ENCODE measurements at places on chromosomes 12 and 14. TPM values are rescaled to one million over a fixed set of nuclear protein-coding genes. Genes with fewer than 3 reads are reported as not detected.

The GPX2 gene
- total RNA-seq: not detected

The SCN8A gene
- total RNA-seq: 6.5 TPM

DNA sequence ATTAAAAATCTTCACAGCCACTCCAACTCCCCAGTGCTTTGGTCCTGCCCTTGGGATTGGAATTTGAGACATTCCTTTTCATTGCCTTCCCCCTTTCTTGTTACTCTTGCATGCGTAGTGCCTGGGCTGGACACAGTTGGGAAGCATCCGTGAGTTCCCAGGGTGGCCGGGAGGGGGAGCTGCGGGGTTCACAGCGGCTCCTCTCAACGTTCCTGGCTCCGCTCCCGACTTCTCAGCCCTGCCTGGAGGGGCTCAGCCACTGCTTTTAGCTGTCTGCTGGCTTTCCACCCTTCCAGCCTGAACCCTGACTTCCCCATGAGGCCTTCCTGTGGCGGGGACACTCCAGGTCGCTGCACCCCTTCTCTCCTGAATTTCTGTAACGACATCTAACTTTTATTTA lies 3.2 kb downstream of the TEX52 start:
- DNase-seq: peak; percentile 49

GRCh38 chr12:1698720-1699119 lies 7.8 kb downstream of the ADIPOR2 start:
- no peak for DNase-seq

GRCh38 chr14:21068521-21069387 lies 1.4 kb upstream of the ARHGEF40 start:
- DNase-seq: peak; percentile 22
